H9 (cell line): ENCODE measurements at places on chromosomes 1 and 21. TPM values are rescaled to one million over a fixed set of nuclear protein-coding genes. Genes with fewer than 3 reads are reported as not detected.

Gene CYP4B1
- not detected in 2 replicates for total RNA-seq

Gene OR2T2
- total RNA-seq, result not detected in 2 replicates

GRCh38 chr1:212512816-212513559, 80.3 kb downstream of the NENF start:
- no peak for DNase-seq

Gene KIF14
- 17.9 and 18.2 TPM in 2 replicates for total RNA-seq

GRCh38 chr1:162397039-162397448, 14.9 kb downstream of the SH2D1B start:
- no peak for DNase-seq
